Activated CD4-positive, alpha-beta T cell treated with anti-CD3 and anti-CD28 coated beads, Interleukin-2, Interleukin-6, amounts not matched to agents 100 ng/mL and 50 ng/mL, durations not matched to agents 16 hours and 8 hours (primary cell): ENCODE measurements at places on chromosomes 3 and 15.
A peak's percentile ranks its signal among the peaks of the same experiment; 100 is the strongest.

DNA sequence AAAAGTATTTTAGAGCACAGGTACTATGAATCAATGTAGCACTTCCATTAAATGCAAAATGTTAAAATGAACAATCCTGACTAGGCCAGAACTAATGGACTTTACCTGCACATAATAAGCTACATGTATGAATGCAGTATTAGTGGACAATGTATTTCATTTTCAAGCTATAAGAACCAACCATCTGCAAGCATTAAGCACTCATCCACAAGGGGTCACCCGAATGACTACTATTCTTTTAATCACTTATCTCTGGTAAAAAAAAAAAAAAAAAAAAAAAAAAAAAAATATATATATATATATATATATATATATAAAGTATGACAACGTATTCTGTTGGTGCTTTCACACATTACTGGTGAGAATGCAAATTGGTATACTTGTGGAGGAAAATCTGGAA, 7.2 kb downstream of the HERC1 start:
- DNase-seq = no peak

DNA sequence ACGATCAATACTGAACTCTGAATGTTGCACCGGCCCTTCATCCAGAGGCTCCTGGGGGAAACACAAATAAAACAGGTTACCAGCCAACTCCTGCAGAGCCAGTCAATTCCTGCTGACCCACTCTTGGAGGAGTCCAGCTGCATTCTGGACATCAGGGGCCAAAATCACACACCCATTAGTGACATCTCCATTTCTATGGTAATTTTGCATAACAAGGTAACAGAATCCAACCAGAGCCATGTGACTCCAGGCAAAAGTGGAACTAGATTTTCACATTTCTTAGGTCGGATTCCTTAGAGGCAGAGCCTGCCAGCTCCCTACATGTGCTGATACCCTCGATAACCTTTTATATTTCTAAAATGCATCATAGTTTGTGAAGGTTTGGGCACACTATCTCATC, 119.2 kb upstream of the CTNNB1 start:
- DNase-seq = no peak

DNA sequence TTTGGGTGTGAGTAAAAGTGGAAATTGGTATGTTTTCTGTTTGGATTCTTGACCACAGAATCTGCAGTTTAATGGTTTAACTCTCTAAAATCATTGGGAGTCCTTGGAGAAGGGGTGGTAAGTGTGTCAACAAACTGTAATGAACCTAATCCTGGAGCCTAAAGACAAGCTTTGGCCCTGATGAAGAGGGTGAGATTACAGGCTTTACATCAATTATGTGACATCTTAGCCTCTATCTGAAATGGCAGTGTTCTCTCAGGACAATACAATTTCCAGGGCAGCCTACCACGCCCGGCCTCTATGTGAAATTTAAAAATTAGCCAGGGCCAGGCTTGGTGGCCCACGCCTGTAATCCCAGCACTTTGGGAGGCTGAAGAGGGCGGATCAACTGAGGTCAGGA, 4.3 kb upstream of the PKM start:
- no peak for DNase-seq

- no peak for DNase-seq
These were observed 35.7 kb upstream of the ACTL6A start for GRCh38 chr3:179526989-179527391.

- DNase-seq = peak; percentile 53
These were observed 1.9 kb downstream of the TNIK start for GRCh38 chr3:171458071-171458863.

DNA sequence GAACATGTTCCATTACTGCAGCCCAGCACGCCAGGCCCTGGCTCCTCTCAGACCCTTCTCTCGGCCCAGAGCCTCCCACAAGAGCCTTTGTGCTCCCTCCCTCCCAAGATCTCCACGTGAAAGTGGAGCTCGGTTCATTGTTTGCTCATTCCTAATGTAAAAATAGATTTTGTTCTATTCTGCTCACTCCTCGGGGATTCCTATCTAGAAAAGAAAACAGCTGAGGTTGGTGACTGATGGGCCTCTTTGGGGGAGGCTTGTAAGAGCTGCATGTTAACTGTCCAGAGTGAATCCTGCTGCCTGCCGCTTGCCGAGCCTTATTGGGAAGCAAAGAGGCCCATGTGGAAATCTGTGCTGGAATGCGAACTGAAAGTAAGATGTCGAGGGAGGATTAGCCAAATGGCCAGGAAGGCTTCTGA, 267.1 kb downstream of the LRTM1 start:
- DNase-seq = no peak

- peak; percentile 78 for DNase-seq
These were observed 14.2 kb downstream of the GPR15 start for GRCh38 chr3:98545940-98546339.

DNA sequence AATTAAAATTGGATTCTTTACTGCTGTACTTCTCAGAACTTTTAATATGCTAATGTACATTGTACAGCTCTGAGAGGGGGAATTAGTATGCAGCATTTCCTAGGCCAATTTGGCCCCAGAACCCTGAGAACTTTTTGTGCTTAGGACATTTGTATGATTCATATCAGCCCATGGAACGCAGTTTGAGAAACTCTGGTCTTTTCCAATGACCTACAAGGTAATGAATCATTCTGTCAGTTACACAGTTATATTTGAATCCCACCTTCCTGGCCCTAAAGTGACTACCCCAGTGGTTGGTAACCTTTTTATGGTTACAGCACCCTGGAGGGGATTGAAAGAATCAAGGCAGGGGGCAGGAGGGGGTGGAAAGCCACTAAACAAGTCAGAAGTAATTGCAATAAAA, 25.6 kb upstream of the KBTBD12 start:
- DNase-seq = no peak

- no peak for DNase-seq
These were observed 528.8 kb upstream of the NAALADL2 start for GRCh38 chr3:174330303-174330702.

DNA sequence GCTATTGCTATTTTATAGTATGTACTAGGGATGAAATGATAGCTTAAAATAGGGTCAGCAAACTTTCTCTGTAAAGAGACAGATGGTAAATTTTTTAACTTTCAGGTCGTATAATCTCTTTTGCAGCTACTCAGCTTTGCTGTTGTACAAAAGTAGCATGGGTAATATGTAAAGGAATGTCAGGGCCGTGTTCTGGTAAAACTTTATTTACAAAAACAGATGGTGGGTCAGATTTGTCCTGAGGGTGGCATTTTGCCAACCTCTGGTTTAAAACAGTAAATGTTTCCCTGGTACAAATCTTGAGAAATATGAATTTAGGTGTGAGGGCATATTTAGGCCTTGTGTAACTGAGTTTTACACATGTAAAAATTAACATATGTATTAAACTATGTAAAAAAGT, 18.6 kb downstream of the NMD3 start:
- DNase-seq = no peak

GRCh38 chr3:119308355-119308754, 14.2 kb downstream of the ARHGAP31 start:
- no peak for DNase-seq

DNA sequence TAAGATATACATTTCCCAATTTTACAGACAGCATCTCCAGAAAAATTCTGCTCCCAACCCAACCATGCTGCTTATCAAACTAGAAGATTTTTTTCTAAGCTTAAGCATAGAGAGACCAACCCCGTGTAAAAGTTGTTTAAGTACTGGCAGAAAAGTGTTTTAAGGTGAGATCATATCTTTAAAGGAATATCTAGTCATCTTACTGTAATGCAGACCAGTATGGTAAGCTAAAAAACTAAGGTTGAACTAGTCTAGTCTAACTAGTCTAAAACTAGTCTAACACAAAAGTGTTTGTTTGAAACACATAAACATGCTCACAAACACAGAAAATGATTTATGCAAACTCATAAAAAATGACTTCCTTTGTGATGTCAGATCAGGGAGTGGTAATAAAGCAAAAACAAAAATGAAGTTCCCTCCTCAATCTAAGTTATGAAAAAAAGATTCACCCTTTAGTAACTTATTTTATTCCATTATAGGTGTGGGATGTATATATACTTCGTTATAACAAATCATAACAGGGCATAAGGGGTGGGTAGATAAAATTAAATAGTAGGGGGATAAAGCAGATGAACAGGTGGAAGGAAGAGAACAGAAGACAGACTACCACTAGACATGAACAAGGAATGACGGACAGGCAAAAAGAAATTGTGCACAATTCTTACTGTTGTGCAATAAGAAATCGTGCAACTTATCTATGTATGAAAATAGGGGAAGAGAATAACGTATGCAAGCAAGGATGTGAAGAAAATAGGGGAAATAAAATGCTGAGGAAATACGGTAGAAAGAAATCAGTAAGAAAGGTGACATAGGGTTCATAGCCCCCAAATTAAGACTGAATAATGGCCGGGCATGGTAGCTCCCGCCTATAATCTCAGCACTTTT, 10.0 kb downstream of the MYO5A start:
- no peak for DNase-seq

DNA sequence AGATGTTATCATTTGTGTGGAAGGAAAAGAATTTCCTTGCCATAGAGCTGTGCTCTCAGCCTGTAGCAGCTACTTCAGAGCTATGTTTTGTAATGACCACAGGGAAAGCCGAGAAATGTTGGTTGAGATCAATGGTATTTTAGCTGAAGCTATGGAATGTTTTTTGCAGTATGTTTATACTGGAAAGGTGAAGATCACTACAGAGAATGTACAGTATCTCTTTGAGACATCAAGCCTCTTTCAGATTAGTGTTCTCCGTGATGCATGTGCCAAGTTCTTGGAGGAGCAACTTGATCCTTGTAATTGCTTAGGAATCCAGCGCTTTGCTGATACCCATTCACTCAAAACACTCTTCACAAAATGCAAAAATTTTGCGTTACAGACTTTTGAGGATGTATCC, 15.1 kb downstream of the KLHL24 start:
- no peak for DNase-seq

- no peak for DNase-seq
These were observed 368.6 kb upstream of the RBMS3 start for GRCh38 chr3:28912120-28912885.

DNA sequence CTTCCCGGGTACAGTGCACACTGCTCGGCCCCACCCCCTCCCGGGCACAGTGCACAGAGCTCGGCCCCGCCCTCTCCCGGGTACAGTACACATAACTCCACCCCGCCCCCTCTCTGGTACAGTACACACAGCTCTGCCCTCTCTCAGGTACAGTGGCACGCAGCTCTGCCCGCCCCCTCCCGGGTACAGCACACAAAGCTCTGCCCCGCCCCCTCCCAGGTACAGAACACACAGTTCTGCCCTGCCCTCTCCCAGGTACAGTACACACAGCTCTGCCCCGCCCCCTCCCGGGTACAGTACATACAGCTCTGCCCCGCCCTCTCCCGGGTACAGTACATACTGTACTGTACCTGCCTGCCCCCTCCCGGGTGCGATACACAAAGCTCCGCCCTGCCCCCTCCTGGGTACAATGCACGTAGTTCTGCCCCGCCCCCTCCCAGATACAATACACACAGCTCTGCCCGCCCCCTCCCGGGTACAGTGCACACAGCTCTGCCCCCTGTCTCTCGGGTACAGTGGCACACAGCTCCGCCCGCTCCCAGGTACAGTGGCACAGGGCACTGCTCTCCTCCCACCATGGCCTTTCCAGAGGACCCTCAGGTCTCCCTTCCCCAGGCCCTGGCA, 16.4 kb upstream of the PRR20G start:
- DNase-seq = no peak

- DNase-seq = peak; percentile 44
These were observed 95.3 kb downstream of the IGF2BP2 start for GRCh38 chr3:185729337-185730055.

DNA sequence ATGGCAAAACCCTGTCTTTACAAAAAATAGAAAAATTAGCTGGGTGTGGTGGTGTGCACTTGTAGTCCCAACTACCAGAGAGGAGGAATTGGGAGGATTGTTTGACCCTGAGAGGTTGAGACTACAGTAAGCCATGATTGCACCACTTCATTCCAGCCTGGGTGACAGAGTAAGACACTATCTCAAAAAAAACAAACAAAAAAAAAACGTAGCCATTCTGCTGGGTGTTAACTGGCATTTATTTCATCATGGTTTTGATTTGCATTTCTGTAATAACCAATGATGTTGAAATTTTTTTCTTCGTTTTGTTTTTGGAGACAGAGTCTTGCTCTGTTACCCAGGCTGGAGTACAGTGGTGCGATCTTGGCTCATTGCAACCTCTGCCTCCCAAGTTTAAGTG, 63.3 kb downstream of the RPLP1 start:
- no peak for DNase-seq

DNA sequence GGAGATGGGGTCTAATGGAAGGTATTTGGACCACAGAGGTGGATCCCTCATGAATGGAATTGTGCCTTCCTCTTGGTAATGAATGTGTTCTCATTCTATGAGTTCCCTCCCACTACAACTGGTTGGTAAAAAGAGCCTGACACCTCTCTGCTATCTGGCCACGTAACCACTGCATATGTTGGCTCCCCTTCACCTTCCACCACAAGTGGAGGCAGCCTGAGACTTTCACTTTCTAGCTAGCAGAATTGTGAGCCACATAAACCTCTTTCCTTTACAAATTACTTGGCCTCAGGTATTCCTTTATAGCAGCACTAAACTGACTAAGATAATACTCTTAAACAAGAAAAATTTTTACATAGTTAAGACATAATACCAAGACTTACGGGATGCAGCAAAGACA, 155.3 kb downstream of the NR1I2 start:
- peak; percentile 84 for DNase-seq

- no peak for DNase-seq
These were observed 55.0 kb upstream of the ABHD10 start for GRCh38 chr3:111923806-111924205.
